ENCODE measurements at places on chromosomes 1 and 21. TPM values are rescaled to one million over a fixed set of nuclear protein-coding genes. Genes with fewer than 3 reads are reported as not detected.

DNA sequence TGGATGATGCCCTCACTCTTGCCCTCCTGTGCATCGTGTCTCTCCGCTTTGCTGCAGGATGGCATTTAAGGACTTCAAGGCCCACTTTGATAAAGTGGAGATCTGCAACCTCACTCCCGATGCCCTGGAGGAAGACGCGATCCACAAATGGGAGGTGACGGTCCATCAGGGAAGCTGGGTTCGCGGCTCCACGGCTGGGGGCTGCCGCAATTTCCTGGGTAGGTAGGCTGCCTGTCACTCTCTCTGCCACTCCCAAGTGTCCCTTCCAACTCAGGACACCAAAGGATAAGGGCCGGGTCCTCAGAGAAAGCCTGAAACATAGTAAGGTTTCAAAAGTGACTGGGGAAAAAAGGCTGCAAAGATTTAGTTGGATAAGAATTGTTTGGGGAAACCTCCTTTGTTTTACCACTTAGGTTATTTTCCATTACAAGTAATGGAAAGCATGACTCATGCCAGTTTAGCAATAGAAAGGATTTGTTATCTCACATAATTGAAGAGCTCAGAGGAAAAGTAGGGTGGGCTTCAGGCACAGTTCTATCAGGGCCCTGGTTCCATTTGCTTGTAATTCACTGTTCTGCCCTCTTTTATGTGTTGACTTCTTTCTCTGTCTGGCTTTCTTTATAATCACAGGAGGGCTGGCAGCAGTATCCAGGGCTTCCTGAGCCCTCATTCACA lies 31.9 kb downstream of the CAPN9 start:
- DNase-seq: no peak

The HRNR gene
- not detected for total RNA-seq

DNA sequence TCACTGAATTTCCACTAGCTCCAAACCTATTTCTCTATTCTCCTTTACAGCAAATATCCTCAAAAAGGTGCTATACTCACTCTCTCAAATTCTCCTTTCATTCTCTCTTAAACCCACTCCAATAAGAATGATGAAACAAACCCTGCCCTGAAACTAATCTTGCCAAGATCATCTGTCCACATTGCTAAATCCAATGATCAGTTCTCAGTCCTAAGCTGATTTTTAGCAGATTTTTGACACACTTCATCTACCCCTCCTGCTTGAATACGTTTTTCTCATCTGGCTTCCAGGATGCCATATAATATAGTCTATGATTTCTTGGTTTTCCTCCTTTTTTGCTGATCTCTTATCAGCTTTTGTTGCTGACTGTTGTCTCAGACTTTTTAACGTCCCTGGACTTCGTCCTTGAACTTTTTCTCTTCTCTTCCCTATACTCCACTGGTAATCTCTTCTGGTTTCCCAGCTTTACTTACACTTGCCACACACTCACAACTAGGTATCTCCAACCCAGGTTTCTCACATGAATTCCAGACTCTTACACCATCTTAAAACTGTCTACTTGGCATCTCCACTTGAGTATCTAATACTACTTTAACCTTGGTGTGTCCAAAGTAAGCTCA lies 35.3 kb downstream of the RERE start:
- no peak for DNase-seq

The PGLYRP3 gene
- not detected for total RNA-seq

DNA sequence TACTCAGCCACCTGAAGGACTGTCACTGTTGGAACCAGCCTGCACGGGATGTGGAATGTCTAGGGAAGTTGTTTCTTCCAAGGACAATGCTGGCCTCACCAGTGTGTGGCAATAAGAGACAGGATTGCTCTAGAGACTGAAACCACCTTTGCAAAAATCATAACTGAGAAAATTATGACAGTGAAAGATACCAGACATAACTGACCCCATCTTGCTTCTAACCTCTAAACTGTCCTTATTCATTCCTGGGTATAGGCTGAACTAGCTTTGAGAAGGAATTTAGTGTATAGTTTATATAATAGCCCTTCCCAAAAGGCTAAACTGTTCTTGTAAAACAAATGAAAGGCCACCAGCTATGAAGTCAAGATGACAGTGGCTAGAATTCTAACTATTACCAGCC lies 83.6 kb downstream of the IER5 start:
- DNase-seq: peak; percentile 21

The KRTAP10-6 gene
- total RNA-seq: not detected

The TCHH gene
- 0.54 TPM for total RNA-seq

GRCh38 chr21:37915941-37916309 lies 332 bp downstream of the KCNJ6 start:
- no peak for DNase-seq

DNA sequence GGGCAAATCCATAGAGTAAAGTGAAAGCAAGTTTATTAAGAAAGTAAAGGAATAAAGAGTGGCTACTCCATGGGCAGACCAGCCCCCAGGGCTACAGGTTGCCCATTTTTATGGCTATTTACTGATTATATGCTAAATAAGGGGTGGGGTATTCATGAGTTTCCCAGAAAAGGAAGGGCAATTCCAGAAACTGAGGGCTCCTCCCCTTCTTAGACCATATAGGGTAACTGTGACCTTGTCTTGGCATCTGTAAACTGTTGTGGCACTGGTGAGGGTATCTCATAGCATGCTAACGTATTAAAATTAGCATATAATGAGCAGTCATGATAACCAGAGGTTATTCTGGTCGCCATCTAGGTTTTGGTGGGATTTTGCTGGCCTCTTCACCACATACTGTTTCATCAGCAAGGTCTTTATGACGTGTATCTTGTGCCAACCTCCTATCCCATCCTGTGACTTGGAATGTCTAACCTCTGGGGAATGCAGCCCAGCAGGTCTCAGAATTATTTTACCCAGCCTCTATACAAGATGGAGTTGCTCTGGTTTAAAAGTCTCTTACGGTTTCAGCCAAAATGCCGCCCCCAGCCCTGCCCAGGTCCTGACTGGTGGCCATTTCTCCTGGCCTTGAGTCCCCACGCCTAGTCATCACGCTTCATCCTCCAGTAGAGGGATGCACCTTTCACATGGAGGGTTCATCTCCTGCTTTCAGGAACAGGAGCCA lies 982 bp upstream of the TRIM17 start:
- DNase-seq: no peak

- no peak for DNase-seq
Observed at GRCh38 chr1:79920960-79921669, 914.6 kb upstream of the ADGRL4 start.

GRCh38 chr1:227792216-227793078 lies 23.0 kb upstream of the PRSS38 start:
- no peak for DNase-seq

- DNase-seq: no peak
Observed at GRCh38 chr1:160032165-160032820, 503 bp upstream of the PIGM start.

DNA sequence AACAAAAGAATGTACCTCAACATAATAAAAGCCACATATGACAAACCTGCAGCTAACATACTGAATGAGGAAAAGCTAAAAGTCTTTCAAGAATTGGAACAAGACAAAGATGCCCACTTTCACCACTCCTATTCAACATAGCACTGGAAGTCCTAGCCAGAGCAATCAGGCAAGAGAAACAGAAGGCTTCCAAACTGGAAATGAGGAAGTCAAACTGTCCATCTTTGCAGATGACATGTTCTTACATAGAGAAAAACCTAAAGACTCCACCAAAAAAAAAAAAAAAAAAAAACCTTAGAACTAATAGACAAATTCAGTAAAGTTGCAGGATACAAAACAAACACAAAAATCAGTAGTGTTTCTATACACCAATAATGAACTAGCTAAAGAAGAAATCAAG lies 20.2 kb downstream of the NSL1 start:
- no peak for DNase-seq

- DNase-seq: no peak
Observed at GRCh38 chr1:34918386-34918976, 11.0 kb downstream of the DLGAP3 start.

The KCNE2 gene
- not detected for total RNA-seq

GRCh38 chr1:5432436-5432835 lies 559.8 kb downstream of the NPHP4 start:
- no peak for DNase-seq

The FAM72C gene
- 0.46 TPM for total RNA-seq

The CD84 gene
- not detected for total RNA-seq

- DNase-seq: no peak
Observed at GRCh38 chr1:1089731-1090423, 15.8 kb upstream of the RNF223 start.

DNA sequence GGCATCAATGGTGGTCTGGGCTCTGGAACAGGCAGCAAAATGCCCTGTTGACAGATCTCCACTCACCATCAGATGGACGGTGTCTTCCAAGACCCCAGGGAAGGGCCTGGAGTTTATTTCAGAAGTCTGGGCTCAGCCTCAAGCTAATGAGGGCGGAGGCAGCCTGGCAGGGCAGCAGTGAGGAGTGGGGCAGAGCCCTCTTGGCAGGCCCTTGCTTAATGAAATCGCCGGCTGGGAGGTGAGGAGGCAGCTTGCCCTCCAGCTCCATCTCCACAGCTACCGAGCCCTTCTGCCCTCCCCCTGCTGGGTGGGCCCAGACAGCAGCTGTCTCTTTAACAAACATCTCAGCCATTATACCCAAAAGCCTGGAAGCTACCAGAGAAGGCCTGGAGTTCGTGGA lies 22.0 kb upstream of the GRIK3 start:
- DNase-seq: no peak

The NPHS2 gene
- not detected for total RNA-seq

GRCh38 chr1:201354151-201354900 lies 23.2 kb downstream of the TNNT2 start:
- no peak for DNase-seq

GRCh38 chr1:44705938-44706337 lies 25.0 kb downstream of the RNU5D-1 start:
- DNase-seq: no peak

DNA sequence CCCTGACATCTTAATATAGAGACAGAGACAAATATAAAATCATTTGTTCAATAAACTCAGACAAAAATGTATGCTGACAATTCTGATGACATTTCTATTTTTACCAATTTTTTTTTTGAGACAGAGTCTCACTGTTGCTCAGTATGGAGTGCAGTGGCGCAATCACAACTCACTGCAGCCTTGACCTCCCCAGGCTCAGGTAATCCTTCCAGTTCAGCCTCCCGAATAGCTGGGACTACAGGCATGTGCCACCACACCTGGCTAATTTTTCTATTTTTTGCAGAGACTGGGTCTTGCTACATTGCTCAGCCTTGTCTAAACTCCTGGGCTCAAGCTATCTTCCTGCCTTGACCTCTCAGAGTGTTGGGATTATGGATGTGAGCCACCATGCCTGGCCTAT lies 13.6 kb upstream of the SIKE1 start:
- no peak for DNase-seq

DNA sequence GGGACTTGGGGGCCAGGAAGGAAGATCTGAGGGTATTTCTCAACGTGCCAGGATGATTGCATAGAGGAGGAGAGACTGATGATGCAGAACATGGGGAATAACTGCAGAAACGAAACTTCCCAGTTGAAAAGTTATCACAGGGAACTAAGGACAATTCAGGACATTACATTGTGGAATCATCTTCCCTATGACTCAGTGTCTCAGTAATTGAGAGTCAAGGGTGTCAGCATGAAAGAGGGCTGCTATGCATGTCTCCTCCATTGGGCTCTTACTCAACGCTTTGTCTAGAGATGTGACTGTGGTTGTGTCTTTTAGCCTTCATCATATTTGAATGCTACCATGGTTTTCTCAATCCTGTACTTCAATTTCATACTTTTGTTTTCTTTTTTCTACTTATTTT lies 48.9 kb upstream of the PTGFR start:
- DNase-seq: no peak

DNA sequence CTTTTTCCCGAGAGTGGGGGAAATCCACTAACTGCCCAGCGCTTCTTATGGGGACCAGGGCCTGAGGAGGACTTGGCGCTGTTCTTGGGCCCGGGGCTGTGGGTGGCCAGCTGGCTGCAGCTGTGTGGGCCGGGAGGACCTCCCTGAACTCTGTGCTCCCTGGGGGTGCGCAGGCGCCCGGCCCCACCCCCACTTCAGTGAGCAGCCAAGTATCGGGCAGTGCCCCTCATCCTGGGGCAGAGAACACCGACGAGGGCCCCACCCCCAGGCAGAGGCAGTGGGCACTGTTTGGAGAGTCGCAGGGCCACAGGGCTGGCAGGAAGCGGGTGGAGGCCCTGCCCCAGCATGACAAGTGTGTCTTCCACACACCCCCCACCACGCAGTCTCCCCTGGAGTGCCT lies 32.5 kb upstream of the SLC19A1 start:
- DNase-seq: no peak

The MPZL1 gene
- 273 TPM for total RNA-seq

The CKS1B gene
- total RNA-seq: 259 TPM

GRCh38 chr1:158311066-158311465 lies 20.3 kb downstream of the CD1B start:
- no peak for DNase-seq

- no peak for DNase-seq
Observed at GRCh38 chr1:37083603-37084002, 49.3 kb upstream of the GRIK3 start.

The TDRD5 gene
- 0.52 TPM for total RNA-seq

The CA14 gene
- total RNA-seq: not detected

The SYT14 gene
- 0.19 TPM for total RNA-seq

The HS2ST1 gene
- total RNA-seq: 57.2 TPM

The DYNLT5 gene
- not detected for total RNA-seq

The HSD11B1 gene
- total RNA-seq: not detected

GRCh38 chr1:29801003-29801402 lies 564.7 kb downstream of the PTPRU start:
- DNase-seq: no peak

DNA sequence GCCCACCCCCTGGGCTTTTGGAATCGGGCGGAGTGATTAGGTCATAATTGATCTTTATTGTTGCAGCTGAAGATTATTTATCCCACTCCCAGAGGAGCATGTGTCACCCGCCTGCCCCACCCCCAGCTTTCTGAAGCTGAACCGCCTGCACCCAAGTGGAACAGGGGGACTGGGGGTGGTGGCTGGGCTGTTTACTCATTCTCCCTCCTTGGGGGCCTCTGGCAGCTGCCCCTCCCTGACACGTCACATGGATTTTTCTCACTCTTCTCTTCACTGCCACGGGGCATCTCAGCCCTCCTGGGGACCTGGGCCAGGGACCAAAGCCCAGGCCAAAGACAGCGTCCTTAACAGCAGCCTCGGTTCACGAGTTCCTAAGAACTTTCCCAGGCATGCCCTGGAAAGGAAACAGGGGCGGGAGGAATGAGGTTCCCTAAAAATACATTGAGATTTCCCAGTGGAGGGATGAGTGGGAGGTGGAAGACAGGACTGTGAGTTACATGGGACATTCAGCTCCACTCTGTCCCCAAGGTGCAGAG lies 31.6 kb upstream of the SOX13 start:
- DNase-seq: no peak

GRCh38 chr1:81380436-81380835 lies 420.3 kb upstream of the ADGRL2 start:
- no peak for DNase-seq

- DNase-seq: peak; percentile 55
Observed at GRCh38 chr1:43358121-43358745, 548 bp upstream of the CDC20 start.

DNA sequence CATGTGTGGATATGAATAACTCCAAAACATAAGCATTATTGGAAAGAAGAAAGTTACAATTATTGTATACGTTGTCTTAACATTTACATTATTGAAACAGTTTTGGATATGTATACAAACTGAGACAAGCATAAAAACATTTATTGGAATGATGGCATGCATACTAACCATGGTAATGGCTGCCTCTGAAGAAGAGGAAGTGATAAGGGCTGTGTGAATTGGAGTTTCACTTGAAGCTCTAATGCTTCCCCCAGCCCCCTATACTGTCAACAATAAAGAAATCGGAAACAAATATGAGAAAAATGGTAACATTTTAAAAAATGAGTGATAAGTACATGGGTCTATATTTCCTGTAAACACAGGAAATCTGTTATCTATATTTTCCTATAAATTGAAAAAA lies 367.7 kb upstream of the DPYD start:
- DNase-seq: no peak
